ENCODE measurements at places on chromosomes 11 and 22.

DNA sequence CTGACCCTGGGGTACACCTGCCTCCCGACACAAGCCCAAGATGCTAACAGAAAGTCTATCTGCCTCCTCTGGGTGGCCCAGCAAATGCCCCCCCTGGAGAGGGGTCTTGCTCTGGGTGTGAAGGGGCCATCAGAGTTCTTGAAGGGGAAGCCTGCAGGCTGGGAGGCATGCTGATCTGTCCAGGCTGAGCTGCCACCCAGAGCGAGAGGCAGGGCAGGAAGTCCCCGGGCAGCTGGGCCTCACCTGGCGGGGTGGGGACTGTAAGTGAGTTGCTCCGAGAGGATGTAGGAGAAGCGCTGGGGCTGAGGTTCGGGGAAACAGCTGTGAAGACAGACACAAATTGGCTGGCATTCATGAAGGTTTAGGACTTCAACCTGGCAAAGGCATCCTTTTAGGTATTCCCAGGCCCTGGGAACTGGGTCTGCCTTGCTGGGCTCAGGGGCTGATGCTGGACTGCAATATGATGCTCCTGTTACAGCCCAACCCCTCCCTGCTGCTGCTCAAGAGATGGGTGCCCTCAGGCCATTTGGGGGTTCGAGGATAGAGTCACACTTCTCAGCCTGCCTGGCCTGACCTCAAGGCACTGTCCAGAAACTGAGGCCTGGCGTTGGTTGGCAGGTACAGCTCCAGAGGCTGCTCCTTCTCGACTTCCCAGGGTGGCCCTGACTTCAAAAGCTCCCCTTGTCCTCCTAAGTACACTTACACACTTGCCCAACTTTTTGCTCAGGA is 60.2 kb upstream of the LYVE1 start:
- peak; percentile 24 for DNase-seq

DNA sequence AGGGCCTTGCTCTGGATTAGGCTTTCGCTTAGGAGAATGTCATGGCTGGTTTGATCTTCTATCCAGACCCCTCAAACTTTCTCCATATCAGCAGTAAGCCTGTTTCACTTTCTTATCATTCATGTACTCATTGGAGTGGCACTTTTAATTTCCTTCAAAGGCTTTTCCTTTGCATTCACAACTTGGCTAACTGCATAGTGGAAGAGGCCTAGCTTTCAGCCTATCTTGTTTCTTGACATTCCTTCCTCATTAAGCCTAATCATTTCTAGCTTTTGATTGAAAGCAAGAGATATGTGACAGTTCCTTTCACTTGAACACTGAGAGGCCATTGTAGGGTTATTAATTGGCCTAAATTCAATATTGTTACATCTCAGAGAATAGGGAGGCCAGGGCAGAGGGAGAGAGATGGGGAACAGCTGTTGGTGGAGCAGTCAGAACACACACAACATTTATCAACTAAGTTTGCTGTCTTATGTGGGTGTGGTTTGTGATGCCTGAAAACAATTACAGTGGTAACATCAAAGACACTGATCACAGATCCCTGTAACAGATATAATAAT is 37.7 kb upstream of the APOBEC3A start:
- no peak for DNase-seq

- no peak for DNase-seq
Observed at GRCh38 chr11:3230636-3231549, 1.3 kb downstream of the MRGPRE start.

- no peak for DNase-seq
Observed at GRCh38 chr11:90250970-90251369, 28.1 kb upstream of the CHORDC1 start.

DNA sequence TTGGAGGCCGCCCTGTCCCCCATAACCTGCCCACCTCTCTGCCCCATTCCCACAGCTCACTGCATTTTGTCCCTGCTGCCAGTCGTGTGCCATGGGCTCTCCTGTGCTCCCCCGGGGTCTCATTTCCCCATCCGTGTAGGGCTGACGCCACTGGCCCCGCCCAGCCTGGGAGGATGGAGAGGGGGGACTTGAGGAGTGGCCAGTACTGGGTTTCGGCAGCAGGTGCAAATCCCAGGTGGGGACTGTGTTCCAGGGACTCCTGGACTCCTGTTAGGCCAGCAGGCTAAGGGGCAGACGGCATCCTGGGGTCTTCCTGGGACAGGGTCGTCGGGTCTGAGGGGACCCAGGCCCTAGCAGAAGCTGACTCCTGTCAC is 1.2 kb upstream of the MYO7A start:
- DNase-seq: no peak
